ENCODE measurements at places on chromosomes 1 and 21. TPM values are rescaled to one million over a fixed set of nuclear protein-coding genes. Genes with fewer than 3 reads are reported as not detected.

Gene SMAP2
- total RNA-seq, result 300 TPM

Gene ITLN1
- not detected for total RNA-seq

Gene POGZ
- 188 TPM for total RNA-seq

Gene HMCN1
- not detected for total RNA-seq

Gene PUM1
- 177 TPM for total RNA-seq

Gene OR2T2
- 3.9 TPM for total RNA-seq

Gene FCRL4
- total RNA-seq, result 0.68 TPM

Gene LAMC2
- 0.10 TPM for total RNA-seq

Gene ABCA4
- not detected for total RNA-seq

Gene SH2D1B
- 0.15 TPM for total RNA-seq

DNA sequence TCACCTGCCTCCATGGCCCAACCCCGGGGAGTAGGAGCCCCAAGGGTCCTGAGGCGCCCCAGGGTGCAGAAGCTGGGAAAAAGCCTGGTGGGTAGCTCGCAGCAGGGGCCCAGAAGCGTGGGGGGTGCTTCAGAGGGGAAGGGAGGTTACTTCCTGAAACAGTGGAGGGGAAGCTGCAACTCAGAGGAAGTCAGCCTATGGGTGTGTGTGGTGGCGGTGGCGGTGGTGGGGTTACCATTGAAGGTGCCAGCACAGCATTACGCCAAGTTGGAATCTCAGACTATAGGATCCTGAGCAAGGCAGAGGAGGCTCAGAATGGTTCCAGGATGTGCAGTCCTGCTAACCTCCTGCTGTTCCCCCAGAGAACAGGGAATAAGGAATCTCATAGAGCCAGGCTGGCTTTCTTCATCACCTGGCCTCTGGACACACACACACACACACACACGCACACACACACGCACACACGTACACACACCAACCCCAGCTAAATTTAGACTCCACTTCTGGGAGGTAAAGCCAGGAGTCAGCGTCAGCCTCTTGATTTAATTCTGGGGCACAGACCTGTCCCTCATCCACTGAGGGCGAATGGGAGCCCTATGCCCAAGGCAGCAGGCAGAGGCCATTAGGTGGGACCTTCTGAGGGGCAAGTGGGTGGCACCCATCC lies 1.3 kb downstream of the DENND4B start:
- peak; percentile 92 for DNase-seq

DNA sequence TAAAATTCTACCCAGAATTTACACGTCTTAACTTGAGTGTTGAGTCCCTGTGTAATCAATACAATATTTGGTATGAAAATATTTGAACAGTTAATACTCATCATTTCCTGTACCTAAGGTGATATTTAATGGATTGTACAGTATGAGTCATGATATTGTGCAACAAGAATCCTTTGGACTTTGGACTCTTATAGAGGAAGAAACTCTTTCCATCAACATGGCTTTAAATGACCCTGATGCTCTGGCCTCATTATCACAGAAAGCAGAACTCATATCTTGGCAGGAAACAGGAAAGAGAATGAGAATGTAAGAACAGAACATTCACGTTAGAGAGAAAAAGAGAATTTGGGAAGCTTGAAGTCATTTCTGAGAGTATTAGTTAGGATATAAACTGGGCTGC lies 168.8 kb upstream of the B3GALT2 start:
- DNase-seq, result no peak

- peak; percentile 92 for DNase-seq
Measured at GRCh38 chr1:1144122-1144842, 28.4 kb upstream of the C1orf159 start.

- DNase-seq, result no peak
Measured at GRCh38 chr1:236287757-236288619, 6.2 kb upstream of the ERO1B start.

- no peak for DNase-seq
Measured at GRCh38 chr1:69747207-69747606, 179.5 kb downstream of the LRRC7 start.

DNA sequence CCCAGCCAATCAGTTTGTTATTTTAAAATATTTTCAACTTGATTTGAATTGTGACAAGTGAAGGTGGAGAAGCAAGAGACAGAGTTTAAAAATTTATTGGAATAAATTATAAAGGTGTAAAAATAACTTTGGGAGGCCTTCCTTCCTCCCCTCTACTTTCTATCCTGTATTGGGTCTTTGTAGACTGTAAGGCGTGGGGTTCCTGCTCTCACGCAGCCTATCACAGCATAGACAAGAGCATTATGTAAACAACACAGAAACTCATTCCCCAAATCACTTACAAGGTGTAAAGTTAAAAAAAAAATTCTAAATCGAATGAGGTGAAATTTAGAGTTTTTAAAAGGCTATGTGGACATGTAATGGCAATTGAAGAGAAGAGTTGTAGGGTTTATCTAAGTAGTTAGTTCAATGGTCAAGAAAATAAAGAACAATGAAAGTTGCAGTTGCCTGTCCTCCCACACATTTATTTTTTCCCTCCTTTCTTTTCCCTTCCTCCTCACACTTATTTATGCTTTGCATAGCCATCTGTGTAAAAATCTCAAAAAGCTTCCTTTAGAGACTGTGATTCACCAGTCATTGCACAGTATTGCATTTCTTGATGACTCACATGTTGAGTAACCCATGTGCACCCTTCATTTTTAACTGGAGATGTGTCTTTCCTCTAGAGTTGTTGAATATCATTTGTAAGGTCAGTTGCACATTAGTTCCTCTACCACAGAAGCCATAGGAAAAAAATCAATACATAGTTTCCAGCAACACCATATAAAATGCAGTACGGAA lies 242.2 kb downstream of the PTPRC start:
- DNase-seq, result no peak

DNA sequence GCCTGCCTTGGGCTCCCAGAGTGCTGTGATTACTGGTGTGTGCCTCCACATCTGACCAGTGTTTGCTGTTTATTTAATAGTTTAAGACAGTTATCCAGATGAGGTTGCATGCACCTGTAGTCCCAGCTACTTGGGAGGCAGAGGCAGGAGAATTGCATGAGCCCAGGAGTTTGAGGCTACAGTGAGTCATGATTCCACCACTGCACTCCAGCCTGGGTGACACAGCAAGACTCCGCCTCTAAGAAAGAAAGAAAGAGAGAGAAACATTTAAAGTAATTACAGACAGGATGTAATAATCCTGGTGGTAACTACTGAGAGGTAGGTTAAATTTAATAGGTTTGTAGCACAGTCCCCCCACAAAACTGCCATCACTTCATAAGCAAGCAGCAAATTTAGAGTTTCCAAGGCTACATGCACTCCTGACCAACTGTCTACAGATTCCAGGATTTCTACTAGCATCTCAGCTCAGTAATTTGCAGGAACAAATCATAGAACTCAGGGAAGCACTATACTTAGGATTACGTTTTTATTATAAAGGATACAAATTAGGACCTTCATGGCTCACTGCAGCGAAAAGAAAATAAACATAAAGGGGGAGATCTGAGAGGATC lies 89.6 kb downstream of the PKN2 start:
- DNase-seq, result no peak

GRCh38 chr1:46517010-46517600 lies 27.5 kb downstream of the DMBX1 start:
- no peak for DNase-seq

GRCh38 chr21:27269644-27270043 lies 302.8 kb upstream of the ADAMTS5 start:
- no peak for DNase-seq

- no peak for DNase-seq
Measured at GRCh38 chr1:173469656-173470055, 7.5 kb upstream of the PRDX6 start.

GRCh38 chr1:209875515-209875914 lies 47.7 kb downstream of the UTP25 start:
- DNase-seq, result no peak

- no peak for DNase-seq
Measured at GRCh38 chr1:23249787-23250454, 32.6 kb upstream of the HTR1D start.

DNA sequence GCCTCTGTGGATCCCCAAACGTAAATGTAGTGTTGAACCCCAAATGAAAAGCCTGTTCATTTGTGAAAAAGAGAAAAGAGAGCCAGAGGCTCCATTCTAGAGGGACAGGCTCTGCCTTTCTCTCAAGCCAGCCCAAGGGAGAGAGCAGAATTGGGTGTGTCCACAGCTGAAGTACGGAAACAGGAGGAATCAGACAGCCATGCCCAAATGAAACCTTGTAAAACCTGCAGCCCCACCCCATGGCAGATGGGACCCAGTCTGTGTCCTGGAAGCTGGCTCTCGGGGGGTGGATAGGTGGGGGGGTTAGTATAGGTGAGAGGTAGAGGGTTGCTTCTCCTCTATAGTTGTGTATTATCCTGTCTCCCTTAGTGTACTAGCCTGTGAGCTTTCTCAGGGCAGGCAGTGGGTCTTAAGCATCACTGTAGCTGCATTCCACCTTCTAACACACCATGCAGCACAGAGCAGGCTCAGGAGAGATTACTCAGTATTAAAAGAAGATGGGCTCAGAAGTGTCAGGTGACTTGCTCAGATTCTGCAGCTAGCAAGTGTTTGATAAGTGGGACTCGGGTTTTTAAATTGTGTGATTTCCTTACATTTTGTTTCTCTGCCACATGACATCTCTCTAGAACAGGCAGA lies 67.4 kb upstream of the SIPA1L2 start:
- no peak for DNase-seq

DNA sequence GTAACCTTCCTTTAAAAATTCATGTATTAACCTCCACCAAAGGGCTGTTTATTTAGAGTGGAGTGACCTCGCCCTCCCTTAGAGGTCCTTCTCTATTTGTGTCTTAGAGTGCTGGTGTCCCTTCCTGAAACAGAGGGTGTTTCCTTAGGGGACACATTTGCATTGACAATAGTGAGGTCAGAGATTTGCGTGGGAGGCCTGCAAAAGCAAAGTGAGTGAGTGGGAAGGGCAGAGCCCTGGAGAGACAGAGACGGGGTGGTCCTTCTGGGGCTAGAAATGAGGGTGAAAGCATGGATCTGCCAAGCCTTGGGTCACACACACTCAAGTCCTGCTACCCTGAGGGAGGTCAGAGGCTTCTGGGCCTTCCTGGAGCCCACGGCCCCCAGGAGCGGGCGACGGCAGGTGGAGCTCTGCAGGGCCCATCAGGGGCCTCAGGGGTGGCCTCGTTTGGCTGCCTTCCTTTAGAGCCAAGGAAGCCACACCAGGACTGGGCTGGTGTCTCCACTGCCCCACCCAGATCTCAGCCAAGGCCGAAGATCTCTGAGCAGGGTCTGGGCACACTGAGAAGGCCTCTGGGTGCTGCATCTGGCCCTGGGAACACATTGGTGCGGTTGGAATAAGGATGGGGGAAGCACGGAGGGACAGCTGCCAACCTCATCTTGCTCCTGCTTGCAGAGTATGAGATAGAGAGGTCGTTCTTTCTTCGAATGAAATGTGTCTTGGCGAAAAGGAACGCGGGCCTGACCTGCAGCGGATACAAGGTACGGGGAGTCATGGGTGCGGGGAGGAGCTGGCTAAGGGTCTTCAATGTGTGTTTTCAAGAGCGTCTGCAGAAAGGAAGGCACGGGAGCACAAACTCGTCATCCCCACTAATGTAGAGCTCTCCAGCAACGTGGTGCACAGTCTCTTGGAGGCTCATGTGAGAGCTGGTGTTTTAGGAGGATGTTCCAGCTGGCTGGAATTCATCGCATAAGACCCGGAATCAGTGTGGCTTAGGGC lies 23.8 kb downstream of the SIM2 start:
- DNase-seq, result no peak

GRCh38 chr1:12087797-12088314 lies 24.8 kb downstream of the TNFRSF8 start:
- peak; percentile 67 for DNase-seq

DNA sequence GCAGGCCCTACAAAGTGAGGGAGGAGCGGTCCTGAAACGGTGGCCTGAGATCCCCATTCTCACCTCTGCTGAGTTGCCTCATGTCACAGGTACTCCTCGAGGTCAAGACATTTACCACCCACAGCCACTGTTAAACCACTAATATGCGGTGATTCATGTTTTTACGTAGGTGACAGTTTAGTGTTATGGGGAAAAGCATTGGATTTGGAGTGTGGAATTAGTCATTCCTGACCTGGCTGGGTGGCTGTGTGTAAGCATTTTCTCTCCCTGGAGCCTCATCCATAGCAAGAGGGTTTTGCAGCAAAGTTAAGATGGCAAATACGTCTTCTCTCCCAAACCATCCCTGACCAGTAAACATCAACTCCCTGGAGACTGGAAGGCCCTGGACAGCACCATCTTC lies 57.8 kb upstream of the KCNJ6 start:
- DNase-seq, result no peak

- no peak for DNase-seq
Measured at GRCh38 chr1:221012120-221012519, 132.9 kb downstream of the HLX start.

DNA sequence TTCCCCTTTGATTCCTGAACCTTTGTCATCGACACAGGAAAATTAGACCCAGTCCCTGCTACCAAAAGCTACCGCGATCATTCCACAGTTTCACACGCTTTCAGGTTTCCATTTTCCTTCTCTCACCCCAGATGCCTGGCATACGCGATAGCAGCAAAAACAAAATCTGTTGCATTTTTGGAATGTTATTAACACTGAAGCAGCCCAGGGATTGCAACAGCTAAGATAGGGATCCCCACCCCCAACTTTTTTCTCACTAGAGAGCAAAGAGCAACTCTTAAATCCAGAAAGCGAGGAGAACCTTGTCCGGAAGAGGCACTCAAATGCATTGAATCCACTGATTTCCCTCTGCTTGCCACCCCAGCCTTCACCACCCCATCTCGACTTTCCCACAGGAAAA lies 8.9 kb downstream of the OVAAL start:
- DNase-seq, result no peak

- no peak for DNase-seq
Measured at GRCh38 chr1:154006136-154006535, 15.6 kb downstream of the RPS27 start.

DNA sequence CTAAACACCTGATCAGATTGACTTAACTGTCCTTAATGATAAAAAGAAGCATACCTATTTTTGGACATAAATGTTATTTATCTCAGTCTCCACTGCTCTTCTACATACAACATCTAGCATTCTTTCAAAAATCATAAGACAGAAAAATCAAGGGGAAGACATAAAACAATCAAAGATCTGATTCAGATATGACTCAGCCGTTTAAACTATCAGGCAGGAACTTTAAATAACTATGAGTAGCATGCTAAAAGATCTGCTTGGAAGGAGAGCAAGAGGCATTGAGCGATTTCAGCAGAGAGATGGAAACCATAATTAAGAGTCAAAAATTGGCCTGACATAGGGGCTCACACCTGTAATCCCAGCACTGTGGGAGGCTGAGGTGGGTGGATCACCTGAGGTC lies 27.2 kb upstream of the SLC22A15 start:
- no peak for DNase-seq

DNA sequence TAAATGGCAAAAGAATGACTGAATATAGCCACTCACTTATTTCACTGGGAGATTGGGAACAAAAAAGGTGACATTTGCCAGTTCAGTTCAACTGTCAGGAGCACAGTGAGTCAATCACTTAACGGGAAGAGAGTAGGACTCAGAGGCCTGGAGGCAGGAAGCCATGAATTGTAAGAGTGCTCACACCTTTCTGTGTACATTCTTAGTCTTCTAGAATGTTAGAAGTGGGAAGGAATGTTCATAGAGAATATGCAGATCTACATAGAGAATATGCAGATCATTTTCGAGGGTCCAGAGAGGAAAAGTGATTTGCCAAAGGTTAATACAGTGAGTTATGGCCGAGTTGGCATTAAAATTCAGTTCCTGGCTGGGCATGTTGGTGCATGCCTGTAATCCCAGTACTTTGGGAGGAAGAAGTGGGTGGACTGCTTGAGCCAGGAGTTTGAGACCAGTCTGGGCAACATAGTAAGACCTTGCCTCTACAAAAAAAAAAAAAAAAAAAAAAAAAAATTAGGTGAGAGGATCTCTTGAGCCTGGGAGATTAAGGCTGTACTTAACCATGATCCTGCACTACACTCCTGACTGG lies 8.3 kb downstream of the IL20 start:
- no peak for DNase-seq
